Left lung (tissue), 14 donors: ENCODE measurements at places on chromosomes 13 and 19. TPM values are rescaled to one million over a fixed set of nuclear protein-coding genes. Genes with fewer than 3 reads are reported as not detected.

GRCh38 chr13:23865906-23866305 is 23.3 kb downstream of the MIPEP start:
- DNase-seq, result no peak

GRCh38 chr19:1962674-1963073 is 21.7 kb downstream of the CSNK1G2 start:
- no peak for DNase-seq

DNA sequence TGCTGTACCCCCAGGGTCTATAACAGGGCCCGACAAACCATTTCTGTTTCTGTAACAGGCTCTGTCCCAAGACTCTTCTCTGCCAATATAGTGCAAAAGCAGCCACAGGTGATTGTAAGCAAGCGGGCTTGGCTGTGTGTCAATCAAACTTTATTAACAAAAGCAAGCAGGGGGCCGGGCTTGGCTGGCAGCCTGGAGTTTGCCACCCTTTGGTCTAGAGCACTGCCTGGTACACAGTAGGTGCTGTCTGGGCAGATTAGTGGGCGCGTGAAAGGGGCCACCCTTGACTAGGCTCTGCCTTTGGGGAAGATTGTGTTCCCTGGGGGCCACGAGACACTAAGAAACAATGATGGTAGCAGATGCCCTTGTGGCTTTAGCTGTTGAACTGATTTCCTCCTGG is 27.4 kb downstream of the CCL25 start:
- no peak for DNase-seq

- no peak for DNase-seq
Observed at GRCh38 chr19:40588926-40589569, 12.1 kb upstream of the LTBP4 start.

DNA sequence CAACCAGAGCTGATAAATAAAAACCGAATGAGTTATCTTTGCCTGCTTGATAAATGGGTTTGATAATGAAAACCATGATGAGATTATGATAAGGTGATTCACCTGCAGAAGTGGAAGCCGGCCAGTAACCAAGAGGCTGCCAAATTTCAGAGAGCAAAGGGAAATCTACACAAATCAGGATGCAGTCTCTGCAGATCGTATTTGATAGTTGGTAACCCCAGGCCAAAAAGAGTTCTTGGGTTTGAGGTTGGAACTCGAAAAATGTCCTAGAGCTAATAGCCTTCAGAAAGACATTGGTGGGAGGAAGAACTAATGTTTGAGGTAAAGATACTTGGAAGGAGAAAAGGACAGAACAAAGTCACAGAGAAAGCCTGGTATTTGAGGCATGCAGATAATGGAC is 9.6 kb upstream of the LATS2 start:
- DNase-seq, result no peak

DNA sequence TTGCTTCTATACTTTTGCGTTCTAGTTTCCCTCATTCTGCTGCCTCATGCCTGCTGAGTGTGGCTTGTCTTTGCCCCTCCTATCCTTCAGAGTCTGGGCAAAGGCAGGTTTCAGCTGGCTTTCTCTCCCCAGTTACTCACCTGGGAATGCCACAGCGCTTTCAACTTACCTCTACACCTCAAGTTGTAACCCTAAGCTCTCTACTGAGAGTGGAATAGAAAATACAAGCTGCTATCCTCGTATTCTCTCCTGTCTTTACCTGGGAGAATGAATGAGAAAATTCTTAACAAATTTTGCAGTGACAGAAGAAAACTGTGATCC is 316.3 kb upstream of the KLF12 start:
- DNase-seq, result no peak

- DNase-seq, result no peak
Observed at GRCh38 chr19:55461974-55462626, 658 bp upstream of the ISOC2 start.

- no peak for DNase-seq
Observed at GRCh38 chr13:113297370-113298042, 467 bp downstream of the LAMP1 start.

GRCh38 chr19:35206379-35206778 is 22.2 kb downstream of the FAM187B start:
- no peak for DNase-seq

- no peak for DNase-seq
Observed at GRCh38 chr19:28148554-28148953, 1064.4 kb downstream of the UQCRFS1 start.

GRCh38 chr19:7152568-7152967 is 83.1 kb downstream of the ZNF557 start:
- DNase-seq, result peak; percentile 11

GRCh38 chr13:73370066-73370465 is 311.3 kb downstream of the KLF5 start:
- no peak for DNase-seq

DNA sequence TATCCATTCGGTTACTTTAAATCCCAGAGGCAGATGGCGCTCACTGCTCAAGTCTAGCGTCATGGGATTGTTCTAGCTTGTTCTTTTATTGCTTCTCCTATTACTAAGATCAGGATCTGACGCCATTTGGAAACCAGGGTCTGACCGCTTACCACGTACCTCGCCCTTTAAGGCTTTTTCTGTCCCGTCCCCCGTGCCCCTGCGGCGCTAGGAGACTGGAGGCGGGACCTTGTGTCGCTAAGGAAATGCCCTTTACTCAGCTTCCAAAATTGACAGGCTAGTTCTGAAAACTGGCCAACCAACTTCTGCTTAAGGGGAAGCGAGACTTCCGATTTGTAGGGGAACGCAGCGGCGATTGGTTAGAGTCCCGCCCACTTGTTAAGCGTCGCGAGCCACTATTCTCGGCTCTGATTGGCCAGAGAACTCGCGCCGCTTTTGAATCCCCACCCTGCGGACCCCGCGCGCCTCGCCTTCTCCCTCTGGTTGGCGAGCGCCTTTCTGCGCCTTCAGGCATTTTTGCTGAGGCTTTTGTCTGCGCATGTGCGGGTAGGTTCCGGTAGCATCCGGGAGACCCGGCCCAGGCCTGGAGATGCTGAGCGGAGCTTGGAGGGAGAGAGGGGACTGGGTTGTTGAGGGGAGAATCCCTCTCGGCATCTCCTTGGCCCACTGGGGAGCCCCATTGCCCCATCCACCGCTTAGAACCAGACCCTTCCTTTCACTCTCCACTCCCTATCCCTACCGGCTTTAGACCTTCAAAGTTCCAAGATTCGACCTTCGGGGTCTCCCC is 3.9 kb upstream of the C19orf84 start:
- peak; percentile 91 for DNase-seq

DNA sequence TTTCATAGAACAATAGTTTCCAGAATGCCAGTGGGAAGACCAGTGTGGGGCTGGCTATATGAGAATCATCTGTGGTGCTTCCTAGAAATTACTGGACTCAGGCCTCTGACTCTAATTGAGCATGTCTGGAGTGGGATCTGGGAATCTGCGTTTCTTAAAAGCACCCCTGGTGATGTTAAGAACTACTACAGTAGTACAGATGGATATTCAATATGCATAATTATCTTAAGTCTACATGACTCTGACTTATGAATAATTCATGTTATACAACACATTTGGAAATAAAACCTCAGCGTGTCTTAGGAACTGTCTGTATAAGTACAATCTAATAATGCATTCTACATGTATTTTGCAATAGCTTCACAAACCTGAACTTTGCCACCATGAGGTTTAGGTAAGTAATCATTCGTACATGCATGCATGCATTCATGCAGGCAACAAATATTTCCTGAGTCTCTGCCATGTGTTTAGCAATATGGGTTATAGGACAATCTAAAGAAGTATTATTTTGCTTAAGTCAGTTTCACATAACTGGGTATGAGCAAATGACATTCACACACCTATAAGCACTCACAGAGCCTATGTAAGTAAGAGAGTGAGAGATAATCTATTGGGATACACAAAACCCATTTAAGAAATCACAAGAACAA is 62.0 kb downstream of the EPSTI1 start:
- DNase-seq, result no peak

DNA sequence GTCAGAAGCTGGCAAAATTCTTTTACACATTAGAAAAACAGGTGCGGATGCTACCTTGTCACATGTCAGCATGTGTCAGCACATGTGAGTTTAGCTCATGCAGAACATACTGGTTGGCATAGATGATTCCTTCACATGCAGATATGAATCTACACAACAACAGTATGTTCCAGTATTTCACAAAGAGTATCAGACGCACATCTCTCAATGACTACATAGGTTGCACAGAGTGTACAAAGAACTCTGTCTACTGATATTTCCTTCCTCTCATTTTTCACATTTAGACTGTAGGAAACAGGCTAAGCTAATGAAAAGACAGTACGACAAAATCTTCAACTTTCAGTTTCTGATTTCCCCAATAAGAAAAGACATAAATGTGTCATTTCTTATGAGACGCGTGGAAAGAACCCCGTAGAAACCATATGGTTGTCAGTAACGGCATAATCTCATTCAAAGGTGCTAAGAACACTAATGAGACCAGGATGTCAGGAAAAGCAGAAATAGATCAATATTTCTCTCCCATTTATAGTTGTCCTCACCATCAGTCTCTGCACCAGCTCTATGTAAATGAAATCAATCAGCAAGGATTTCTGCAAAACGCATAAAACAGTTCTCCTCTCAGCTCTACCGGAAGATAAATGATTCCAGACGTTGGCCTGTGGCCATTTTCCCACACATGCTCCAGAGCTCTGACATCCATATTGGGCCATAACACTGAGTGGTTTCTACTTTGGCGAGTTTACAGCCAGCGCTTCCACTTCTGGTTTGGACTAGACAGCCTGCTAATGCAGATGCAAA is 81.2 kb downstream of the STARD13 start:
- no peak for DNase-seq

DNA sequence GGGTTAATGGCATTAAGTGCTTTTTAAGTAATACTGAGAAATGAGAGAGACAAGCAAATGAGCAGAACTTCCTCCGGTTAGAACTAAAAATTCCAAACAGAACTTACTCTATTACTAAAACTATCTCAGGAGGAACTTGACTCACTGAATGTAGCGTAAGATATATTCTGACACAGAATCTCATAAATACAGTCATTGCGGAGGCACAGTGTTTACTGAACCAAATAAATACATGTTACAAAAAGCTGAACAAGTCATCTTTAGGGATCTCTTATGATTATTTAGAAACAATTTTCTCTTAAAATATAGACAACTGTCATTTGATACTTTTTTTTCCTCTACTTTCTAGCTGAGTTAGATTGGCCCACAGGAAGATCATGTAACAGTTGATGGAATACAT is 283.1 kb downstream of the KLF12 start:
- no peak for DNase-seq

CBARP gene
- 1.5 TPM for total RNA-seq

CNFN gene
- total RNA-seq, result 3.2 TPM

SHISA7 gene
- not detected for total RNA-seq
